Hypothalamus (tissue), 51 donors: ENCODE measurements at places on chromosomes 16 and 17.

DNA sequence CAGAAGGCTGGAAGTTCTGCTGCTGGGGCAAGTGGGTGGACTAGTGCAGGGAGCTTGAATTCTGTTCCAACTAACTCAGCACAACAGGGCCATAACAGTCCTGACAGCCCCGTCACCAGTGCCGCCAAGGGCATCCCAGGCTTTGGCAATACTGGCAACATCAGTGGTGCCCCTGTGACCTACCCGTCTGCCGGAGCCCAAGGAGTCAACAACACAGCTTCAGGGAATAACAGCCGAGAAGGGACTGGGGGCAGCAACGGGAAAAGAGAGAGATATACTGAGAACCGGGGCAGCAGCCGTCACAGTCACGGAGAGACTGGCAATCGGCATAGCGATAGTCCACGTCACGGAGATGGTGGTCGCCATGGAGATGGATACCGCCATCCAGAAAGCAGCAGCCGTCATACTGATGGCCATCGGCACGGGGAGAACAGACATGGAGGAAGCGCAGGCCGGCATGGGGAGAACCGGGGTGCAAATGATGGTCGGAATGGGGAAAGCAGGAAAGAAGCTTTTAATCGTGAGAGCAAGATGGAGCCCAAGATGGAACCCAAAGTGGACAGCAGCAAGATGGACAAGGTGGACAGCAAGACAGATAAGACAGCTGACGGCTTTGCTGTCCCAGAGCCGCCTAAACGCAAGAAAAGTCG lies 9.4 kb upstream of the PSMC5 start:
- no peak for DNase-seq

GRCh38 chr16:7508656-7509055 lies 176.0 kb downstream of the RBFOX1 start:
- no peak for DNase-seq

DNA sequence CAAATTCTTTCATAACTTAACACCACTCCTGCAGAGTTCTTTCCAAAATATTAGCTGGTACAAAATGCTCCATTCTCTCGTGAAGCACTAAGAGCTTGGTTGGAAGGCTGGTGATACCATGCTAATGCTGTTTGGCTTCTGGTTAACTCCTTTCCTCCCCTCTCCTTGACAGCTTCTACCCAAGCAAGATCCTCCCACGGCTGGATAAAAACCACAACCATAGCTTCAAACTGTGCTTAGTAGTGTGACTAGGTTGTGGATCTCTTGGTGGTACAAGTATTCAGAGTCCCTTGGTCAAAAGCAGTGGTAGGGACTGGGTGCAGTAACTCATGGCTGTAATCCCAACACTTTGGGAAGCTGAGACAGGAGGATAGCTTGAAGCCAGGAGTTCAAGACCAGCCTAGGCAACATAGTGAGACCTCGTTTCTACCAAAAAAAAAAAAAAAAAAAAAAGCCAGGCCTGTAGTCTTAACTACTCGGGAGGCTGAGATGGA lies 2.3 kb downstream of the PHAF1 start:
- no peak for DNase-seq

DNA sequence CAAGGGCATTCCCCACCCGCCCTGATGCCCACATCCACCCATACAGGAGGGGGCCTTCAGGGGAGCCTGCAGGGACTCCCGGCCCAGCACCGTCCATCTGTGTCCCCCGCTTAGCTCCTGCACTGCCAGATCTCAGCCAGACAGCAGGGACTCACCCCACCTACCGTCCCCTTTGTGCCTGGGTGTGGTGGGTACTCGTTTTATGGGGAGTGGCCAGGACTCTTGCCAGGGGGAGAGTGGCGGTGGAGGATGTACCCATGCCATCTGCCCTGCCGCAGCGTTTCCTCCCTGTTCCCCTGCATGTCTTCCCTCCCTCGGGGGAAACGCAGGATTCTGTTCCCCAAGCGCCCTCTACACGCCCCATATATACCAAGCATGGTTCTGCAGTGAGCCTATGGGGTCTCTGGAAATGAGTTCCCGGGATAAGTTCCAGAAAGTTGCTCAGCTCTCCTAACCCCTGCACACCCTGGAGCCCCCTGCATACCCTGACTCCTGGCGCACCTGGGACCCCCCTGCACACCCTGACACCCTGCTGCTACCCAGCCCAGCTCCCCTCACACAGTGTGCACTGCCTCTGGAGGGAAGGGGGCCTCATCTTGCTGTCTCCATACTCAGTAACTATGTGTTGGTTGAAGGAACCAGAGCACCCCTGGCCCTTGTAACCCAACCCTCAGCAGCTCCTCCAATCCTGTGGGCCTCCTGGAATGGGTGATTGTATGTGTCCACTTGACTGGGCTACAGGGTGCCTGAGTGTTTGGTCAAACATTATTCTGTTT lies 4.2 kb upstream of the MAFG start:
- no peak for DNase-seq

- DNase-seq = no peak
Measured at GRCh38 chr16:7362231-7362630, 29.6 kb downstream of the RBFOX1 start.

DNA sequence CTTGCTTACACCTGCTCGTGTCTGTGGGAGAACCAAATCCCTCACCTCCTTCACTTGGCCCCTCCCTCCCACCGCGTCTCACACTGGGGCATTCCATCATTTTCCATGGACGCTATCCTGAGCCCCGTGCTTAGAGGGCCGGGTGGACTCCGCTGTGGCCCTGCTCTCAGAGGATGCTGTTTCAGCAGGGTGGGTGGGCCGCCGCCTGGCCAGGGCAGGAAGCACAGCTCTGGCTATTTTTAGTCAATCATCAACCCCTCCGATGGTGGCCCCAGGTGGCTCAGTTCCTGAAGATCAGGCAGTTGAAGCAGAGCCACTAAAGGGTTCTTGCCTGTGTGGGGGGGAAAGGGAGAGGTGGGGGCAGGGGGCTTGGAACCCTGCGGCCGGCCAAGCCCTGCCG lies 230.3 kb downstream of the ENGASE start:
- no peak for DNase-seq

DNA sequence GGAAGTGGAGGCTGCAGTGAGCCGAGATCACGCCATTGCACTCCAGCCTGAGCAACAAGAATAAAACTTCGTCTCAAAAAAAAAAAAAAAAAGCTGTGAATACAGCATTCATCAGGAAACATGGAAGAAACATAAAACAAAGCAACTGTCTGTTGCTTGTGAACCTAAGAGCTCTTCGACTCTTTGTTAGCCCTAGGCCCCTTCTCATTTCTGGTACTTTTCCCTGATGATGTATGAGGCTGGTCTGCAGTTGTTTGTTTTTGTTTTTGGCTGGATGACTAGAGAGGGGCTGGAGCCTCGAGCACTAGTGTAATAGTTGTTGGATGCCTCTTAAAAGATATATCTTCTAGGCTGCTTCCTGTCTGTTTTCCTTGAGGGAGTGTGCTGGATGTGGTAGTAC lies 113.5 kb downstream of the MAP2K6 start:
- no peak for DNase-seq

DNA sequence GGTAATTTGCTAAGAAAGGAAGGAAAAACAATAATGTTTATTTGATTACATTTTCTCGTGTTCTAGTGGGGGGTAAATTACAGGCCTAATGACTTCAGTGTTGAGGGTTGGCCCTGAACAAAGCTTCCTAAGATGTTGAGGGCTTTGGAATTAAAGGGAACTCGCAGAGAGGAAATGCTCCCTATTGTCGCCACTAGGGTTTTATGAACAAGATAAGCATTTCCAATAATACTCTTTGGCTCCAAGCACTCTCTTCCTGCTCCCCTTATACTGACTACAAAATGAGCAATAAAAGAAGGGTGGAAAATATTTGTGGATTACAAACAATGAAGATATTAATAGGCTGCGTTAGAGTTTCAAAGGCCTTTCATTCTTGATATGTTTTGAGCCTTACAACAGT lies 363.6 kb downstream of the HS3ST3B1 start:
- no peak for DNase-seq

DNA sequence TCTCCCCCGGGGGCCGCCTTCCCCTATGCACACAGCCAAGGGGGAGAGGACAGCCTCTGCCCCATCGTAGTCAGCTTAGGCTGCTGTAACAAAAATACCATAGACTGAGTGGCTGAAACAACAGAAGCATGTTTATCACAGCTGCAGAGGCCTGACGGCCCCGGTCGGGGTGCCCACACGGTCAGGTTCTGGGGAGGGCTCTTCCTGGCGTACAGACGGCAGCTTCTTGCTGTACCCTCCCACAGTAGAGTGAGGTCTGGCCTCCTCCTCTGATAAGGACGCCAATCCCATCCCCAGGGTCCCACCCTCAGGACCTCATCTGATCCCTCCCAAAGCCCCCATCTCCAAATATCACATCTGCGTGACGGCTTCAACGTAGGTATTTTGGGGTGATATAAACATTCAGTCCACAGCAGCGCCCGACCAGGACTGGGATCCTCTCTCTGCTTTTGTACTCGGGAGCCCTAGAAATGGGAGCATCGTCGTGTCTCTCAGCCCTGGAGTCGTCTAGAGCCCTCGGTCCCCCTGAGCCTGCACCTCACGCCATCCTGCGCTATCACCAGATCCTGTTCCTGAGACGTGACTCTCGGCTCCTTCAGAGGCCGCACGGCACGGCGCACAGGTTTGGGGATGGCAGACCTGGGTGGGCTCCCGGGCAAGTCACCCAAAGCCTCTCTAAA lies 67.8 kb downstream of the RPH3AL start:
- DNase-seq = no peak

DNA sequence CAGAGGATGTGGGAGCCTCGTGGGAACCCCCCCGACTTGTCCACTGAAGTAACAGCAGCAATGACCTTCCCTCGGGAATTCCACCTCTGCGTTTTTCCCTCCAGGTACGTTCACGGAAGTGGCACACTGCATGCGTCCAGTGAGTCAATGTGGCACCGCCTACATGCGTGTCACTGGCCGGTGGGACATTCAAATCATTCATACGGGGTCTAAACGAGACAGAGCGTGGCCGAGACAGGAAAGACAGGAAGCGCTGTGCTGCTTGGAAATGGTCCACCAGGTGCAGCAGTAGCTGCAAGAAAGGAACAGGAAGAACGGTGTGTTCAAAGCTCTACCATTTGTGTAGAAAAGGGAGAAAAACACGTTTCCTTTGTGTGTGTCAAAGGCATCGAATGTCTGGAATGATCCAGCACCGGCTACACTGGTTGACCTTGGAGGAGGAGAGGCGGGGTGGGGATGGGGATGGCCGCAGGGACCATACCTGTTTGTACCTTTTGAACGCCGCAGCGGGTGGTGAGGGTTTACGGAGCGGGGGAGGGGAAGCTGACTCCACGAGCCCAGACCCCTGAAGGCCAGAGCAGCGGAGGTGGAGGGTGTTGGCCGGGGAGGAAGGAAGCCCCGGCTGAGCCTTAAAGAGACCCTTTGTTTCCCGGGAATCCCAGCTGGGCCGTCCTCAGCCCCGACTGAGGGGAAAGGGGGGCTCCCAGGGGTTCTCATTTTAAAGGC lies 1.7 kb upstream of the PGAP6 start:
- no peak for DNase-seq

DNA sequence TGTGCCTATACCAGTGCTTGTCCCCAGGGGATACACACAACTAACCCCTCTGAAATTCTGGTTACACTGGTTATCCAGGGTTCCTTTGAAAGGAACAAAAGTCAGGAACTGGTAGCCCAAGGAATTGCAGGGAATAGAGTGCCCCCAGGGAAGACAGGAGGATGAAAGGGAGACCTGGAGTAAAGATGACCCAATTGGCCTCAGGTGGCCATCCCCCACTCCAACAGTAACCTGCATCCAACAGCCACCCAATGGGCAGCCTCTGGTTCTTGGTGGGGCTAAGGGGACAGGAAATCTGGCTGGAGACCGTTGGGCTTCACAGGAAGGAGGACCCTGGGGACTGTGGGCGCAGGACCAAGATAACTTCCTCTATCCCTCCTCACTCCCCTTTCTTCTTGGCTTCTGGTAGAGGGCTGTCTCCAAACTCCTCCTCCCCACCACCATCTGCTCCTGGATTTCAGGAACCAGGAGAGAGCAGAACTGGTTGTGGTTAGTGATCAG lies 826 bp upstream of the MPO start:
- DNase-seq = no peak

DNA sequence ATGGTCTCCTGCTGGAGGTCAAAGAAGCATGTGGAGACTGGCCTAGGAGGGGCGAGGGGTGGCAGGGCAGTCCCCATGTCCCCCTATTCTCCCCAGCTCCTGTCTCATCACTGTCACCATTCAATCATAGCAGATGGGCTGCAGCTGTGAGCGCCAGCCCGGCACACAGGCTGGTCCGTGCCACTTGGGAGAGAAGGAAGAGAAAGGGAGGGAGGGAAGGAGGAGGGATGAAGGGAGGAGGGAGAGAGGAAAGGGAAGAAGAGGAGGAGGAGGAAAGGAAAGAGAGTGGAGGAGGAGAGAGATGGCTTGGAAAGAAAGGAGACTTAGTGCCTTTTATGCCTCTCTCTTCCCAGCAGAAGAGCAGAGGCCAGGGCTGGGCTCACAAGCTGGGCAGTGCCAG lies 12.4 kb downstream of the NEUROD2 start:
- no peak for DNase-seq

- DNase-seq = peak; percentile 10
Measured at GRCh38 chr17:9971991-9972390, 66.9 kb upstream of the RCVRN start.

DNA sequence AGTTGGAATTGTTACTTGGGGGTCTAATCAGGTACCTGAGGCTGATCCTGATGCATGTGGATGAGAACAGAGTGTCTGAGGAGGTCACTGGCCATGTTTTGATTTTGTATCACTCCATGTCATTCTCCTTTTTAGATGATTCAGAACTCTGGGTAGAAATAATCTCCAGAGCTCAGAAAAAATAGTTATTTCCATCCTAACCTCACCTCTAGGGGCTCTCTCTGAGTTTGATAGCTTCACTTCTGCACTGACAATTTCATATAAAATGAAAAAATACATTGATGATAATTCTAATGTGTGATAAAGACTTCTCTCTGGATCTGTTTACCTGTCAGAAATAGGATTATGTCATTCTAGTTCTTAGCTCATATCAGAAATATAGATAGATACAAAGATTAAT lies 6.2 kb upstream of the KRT12 start:
- no peak for DNase-seq

GRCh38 chr16:86349338-86349900 lies 160.9 kb upstream of the FOXF1 start:
- DNase-seq = no peak

DNA sequence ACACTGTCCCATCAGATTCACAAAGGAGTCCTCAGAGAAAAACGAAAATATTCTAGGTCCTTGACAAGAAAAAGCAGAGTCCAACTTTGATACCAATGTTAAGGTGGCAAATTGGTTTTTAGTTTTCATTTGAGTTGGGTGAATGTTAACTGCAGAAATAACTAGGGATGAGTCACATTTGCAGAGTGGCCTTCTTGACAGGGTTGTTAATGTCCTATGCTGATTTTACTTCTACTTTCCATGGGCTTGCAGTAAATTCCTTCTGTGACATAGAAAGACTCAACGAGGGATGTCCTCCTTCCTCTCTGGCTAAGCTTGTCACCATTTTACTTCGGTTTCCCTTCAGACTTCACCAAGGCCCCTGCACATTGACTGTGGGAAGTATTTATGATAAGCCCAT lies 47.2 kb upstream of the ICAM2 start:
- no peak for DNase-seq

DNA sequence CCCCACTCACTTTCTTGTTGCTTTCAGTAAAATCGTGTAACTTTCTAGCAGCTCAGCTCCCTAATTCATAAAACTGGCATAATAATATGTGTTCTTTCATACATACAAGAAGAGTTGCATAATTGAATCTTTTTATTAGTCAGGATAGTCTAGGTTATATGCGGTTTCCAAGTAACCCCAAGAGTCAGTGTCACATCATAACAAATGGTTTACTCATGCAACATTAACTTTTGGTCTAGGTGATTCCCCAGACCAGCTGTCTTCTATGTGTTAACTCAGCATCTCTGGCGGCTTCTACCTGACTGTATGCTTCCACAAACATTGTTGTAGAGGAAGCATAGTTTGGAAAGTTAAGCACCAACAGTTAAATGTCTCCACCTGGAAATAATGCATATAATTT lies 1000.4 kb downstream of the CDH11 start:
- no peak for DNase-seq
